ENCODE measurements at places on chromosomes 5 and 9.

- H3K4me3 ChIP-seq, result no peak overlapping the region
- no peaks in the 10 kb centered on the region for H3K4me1 ChIP-seq
- DNase-seq, result no peak
- H3K36me3 ChIP-seq, result no peaks in the 10 kb centered on the region
- H3K27me3 ChIP-seq, result no peaks in the 10 kb centered on the region
These were observed 437.4 kb downstream of the ARHGEF28 start for GRCh38 chr5:74063346-74063745.

GRCh38 chr5:83633285-83633684 lies 87.4 kb downstream of the HAPLN1 start:
- H3K4me1 ChIP-seq, result no peaks in the 10 kb centered on the region
- no peak for DNase-seq
- no peaks in the 10 kb centered on the region for H3K27me3 ChIP-seq
- no peak overlapping the region for H3K4me3 ChIP-seq
- H3K27ac ChIP-seq, result no peak overlapping the region
- no peaks in the 10 kb centered on the region for H3K36me3 ChIP-seq

DNA sequence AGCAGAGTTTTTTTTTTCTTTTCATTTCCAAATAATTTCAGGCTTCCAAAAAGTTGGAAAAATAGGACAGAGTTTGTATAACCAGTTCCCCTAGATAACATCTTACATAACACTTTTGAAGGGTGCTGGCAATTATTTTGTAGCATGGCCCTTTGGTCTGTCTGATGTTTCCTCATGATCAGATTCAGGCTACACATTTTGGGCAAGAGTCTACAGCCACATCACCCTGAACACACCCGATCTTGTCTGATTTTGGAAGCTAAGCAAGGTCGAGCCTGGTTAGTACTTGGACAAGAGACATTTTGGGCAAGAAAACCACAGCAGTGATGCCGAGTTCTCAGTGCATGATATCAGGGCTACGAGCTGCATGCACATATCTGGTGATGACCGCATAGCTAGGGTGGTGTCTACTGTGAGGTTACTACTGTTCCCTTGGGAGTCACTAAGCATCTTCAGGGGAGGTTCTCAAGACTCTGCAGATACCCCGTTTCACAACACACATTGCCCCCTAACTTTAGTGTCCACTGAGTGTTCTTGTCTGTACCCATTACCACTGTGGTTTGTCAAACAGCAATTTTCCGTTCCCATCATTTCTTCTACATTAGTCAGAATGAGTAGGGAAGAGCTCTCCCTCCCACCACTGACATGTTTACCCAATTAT lies 86.2 kb downstream of the TTC39B start:
- no peaks in the 10 kb centered on the region for H3K4me1 ChIP-seq
- H3K36me3 ChIP-seq, result peaks cover 3% of the 10 kb centered on the region
- no peak for DNase-seq
- H3K27ac ChIP-seq, result peak overlapping the region; percentile 23
- no peak overlapping the region for H3K4me3 ChIP-seq
- no peaks in the 10 kb centered on the region for H3K27me3 ChIP-seq

GRCh38 chr9:81902196-81902595 lies 26.0 kb upstream of the SPATA31D4 start:
- no peaks in the 10 kb centered on the region for H3K36me3 ChIP-seq
- H3K27ac ChIP-seq, result peak overlapping the region; percentile 51
- peaks cover 19% of the 10 kb centered on the region for H3K4me1 ChIP-seq

GRCh38 chr5:37757980-37758582 lies 81.8 kb downstream of the GDNF start:
- no peaks in the 10 kb centered on the region for H3K36me3 ChIP-seq
- H3K27ac ChIP-seq, result no peak overlapping the region
- no peaks in the 10 kb centered on the region for H3K4me1 ChIP-seq
- no peak for DNase-seq

DNA sequence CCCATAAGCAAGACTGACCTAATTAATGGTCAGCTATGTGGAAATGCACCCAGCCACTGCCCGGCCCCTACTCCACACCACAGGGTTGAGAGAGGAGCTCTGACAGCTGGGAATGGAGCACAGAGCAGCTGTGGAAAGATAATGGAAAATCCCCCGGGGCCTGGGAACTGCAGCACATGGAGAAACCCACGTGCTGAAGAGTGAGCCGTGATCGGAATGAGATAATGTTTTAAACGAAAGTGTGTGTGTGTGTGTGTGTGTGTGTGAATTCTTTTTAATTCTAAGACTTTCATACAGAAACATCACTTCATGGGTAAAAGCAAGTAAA lies 13.1 kb upstream of the SLC12A7 start:
- no peak for DNase-seq
- no peaks in the 10 kb centered on the region for H3K27me3 ChIP-seq
- no peaks in the 10 kb centered on the region for H3K36me3 ChIP-seq
- H3K4me3 ChIP-seq, result no peak overlapping the region

DNA sequence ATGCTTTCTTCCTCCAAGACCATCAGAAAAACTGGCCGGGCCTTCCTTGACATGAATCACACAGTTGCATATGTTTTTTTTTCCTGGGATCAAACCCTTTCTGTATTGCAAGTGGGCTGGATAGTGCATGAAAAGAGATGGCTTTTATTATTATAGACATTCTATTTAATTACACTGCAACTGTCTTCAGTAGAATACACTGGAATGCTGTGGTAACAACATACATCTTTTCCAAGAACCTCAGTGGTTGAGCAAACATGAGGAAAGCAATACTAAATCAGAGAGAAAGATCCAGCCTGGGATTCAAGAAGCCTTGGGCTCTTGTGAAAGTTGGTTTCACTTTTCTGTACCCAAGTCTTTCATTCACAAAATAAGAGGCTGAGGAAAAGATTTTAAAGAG lies 193.0 kb downstream of the DMAC1 start:
- H3K4me3 ChIP-seq, result no peak overlapping the region
- H3K36me3 ChIP-seq, result no peaks in the 10 kb centered on the region
- H3K27ac ChIP-seq, result no peak overlapping the region
- no peaks in the 10 kb centered on the region for H3K27me3 ChIP-seq

DNA sequence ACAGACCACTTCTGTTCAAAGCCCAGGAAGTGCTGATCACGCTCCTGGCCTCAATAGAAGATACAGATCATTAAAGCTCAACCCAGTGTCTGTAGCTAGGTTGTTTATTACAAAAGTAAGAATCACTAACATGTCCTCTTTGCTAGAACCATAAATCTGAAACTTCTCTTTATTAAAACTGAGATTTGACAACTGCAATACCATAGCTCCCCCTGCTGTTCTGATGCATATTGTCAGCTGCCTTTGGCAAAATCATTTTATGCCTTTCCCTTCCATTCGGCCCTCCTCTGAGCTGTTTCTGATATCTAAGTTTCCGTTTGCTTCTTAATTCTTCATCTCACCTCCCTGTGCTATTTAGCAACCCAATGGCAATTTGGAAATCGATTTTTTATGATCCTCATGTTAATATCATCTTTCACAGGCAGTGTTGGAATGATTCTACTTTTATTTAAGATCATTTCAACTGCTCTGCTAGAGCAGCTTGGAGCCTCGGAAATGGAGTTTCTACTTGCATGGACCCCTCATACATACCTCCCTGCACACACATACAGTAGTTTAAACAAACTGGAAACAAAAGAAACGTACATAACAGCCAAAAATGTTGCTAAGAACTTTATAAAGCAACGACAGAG lies 998.8 kb downstream of the MAT2B start:
- no peak overlapping the region for H3K4me3 ChIP-seq
- H3K27me3 ChIP-seq, result no peaks in the 10 kb centered on the region
- no peaks in the 10 kb centered on the region for H3K36me3 ChIP-seq
- H3K27ac ChIP-seq, result no peak overlapping the region
- no peak for DNase-seq

DNA sequence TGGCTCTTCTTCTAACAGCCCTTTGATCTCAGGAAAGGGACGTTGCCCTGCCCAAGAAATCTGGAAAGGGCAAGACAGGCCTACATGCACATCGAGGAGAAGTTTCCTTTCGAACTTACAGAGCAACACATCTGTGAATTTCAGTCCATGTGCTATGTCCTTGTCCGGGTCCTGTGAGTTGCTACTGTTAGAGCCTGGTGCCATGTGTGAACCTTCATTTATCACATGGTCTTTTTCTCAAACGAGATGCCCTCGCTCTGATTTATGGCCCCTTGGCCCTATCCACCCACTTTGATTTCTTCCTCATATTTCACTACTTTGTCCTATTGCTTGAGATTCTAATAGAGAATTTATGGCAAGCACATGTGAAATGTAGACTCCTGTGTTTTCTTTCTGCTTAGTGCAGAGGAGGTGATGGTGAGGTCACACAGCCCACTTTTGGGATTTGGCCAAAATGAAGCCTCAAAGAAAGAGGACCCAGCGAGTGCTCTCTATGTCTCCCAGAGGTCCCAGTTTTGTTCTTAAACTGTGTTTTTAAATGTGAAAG lies 153.1 kb downstream of the SNCAIP start:
- H3K36me3 ChIP-seq, result no peaks in the 10 kb centered on the region
- no peaks in the 10 kb centered on the region for H3K27me3 ChIP-seq
- no peak for DNase-seq
- no peaks in the 10 kb centered on the region for H3K4me1 ChIP-seq
- H3K4me3 ChIP-seq, result no peak overlapping the region

DNA sequence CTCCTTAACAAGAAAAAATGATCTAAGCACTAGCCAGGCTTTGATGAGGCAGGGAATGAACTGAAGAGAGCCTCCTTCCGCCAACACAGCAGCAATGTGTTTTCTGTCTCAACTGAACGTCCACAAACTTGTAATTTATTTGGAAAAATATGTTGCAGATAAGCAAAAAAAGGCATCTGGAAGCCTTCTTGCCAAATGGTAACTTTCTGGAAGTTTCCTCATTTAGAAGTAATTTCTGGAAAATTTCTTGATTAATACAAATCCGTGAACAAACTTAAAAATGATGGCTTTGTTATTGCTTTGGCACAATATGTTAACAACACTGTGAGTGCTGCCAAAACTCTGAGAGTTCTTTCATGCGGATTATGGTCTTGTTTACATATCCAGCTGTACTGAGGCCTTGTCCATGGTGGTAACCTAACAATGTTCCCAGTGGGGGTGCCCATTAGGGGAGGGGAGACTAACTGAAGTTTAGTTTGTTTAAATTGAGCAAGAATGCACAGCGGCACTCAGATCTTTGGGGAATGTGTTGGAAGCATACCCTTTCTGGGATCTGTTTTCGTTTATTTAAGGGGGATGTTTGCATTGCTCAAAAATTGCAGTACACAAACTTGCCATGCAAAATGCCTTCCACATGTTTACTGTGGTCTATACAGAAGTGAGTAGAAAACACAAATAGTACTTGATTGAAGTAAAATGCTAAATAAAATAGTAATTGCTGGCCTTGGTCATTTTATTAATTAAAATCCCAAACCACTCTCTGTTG lies 334.7 kb downstream of the NR2F1-AS1 start:
- no peaks in the 10 kb centered on the region for H3K36me3 ChIP-seq
- no peak for DNase-seq
- no peak overlapping the region for H3K27ac ChIP-seq
- no peaks in the 10 kb centered on the region for H3K27me3 ChIP-seq
- no peak overlapping the region for H3K4me3 ChIP-seq
